ENCODE measurements at places on chromosomes 4 and X. TPM values are rescaled to one million over a fixed set of nuclear protein-coding genes. Genes with fewer than 3 reads are reported as not detected.

DNA sequence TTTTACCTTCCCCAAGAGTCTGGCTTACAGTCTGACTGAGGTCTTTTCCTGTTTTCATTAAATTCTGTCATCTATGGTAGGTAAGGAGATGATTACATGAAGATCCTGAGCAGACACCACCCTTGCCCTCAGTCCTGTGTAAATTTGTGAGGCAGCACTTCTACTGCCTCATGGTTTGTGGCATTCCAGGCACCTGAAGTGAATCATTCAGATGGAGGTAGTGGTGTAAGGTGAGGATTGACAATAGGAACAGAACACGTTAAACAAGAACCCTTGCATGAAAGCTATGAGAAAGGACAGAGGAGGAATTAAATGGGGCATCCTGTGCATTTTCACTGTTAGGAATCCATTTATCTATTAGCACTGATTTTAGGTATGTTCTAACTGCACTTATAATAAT, 618.6 kb downstream of the TLL1 start:
- H3K4me1 ChIP-seq = no peaks in the 10 kb centered on the region
- H3K27ac ChIP-seq = no peak overlapping the region
- no peaks in the 10 kb centered on the region for H3K36me3 ChIP-seq
- H3K27me3 ChIP-seq = no peaks in the 10 kb centered on the region

DNA sequence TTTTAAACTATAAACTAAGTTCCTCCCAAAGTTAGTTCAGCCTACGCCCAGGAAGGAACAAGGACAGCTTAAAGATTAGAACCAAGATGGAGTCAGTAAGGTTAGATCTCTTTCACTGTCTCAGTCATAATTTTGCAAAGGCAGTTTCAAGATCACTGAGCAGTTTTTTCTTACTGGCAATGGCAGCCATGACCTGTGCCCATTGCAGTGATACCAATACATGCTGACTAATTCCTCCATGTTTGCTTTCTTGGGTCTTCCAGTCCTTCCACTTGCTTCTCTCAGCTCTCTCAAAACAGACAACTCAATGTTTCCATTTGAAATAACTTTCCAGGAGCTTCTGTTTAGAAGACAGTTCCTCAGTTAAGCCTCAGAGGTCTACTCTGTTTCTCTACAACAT, 79.5 kb downstream of the PCDH18 start:
- DNase-seq = no peak
- no peak overlapping the region for H3K27ac ChIP-seq
- H3K4me1 ChIP-seq = no peaks in the 10 kb centered on the region
- no peaks in the 10 kb centered on the region for H3K36me3 ChIP-seq

- H3K4me1 ChIP-seq = no peaks in the 10 kb centered on the region
- H3K27ac ChIP-seq = no peak overlapping the region
- H3K4me3 ChIP-seq = no peak overlapping the region
Observed at GRCh38 chr4:8297141-8297601, 27.6 kb downstream of the HTRA3 start.

DNA sequence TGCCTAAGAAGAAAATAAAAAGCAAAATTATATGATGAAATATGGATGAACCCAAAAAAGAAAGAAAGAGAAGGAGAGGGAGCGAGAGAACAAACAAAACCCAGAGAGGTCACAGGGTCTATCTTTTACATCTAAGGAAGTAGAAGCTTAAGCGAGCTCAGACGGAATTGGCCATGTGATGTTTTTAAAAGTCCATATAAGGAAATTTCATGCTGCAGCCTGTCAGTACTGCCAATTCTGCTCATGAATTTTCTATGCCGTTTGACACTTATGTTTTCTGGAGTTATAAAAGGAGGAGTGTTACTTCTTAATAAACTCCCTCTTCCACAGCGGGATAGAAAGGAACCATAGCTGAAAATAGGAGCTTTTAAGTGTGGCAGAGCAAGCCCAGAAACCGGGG, 32.9 kb upstream of the DCX start:
- H3K27me3 ChIP-seq = peaks cover 31% of the 10 kb centered on the region
- H3K4me1 ChIP-seq = no peaks in the 10 kb centered on the region
- no peak overlapping the region for H3K27ac ChIP-seq
- no peak for DNase-seq

DNA sequence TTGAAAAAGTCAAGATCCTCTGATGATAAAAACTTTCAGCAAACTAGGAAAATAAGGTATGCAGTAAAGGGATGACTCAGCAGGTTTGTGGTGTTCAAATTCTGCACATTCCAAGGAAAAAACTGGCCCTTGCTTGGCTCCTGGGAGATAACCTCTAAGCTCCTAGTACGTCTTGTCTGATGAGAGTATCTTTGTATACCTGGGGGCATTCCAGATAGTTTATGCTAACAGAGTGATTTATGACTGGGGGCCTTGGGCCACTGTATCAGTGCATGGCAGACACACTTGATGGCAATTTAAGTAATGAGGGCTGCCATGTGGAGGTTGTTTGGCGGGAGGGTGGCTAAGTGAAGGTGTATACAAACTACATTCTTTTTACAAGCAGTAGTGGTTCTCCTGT, 56.9 kb downstream of the NSG1 start:
- DNase-seq = no peak
- no peak overlapping the region for H3K27ac ChIP-seq
- no peaks in the 10 kb centered on the region for H3K4me1 ChIP-seq
- no peaks in the 10 kb centered on the region for H3K27me3 ChIP-seq

DNA sequence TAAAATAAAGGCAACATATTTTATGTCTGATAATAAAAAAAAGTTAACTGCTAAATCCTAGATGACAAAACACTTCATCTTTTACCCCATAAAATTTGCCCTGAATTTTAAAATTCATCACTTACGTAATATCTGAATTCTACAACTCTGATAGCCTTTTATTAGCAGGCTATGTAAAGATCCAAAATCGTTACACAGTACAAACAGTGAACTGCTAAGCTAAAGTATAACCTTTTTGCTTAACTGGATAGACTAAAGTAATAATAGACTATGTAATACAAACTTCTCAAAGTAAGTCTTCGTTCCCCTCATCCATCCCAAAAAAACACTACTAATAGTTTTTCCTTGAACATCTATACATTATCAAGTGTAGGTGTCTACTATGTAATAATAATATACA, 49.1 kb downstream of the SH3RF1 start:
- H3K36me3 ChIP-seq = no peaks in the 10 kb centered on the region
- H3K27ac ChIP-seq = no peak overlapping the region
- DNase-seq = no peak
- H3K27me3 ChIP-seq = no peaks in the 10 kb centered on the region

GRCh38 chr4:113368056-113368455, 318.6 kb downstream of the ANK2 start:
- H3K27me3 ChIP-seq = no peaks in the 10 kb centered on the region
- H3K27ac ChIP-seq = no peak overlapping the region
- H3K4me1 ChIP-seq = no peaks in the 10 kb centered on the region
- no peak overlapping the region for H3K4me3 ChIP-seq
- no peak for DNase-seq

GRCh38 chrX:7711167-7711566, 131.8 kb upstream of the VCX start:
- no peaks in the 10 kb centered on the region for H3K27me3 ChIP-seq
- no peaks in the 10 kb centered on the region for H3K4me1 ChIP-seq
- H3K4me3 ChIP-seq = no peak overlapping the region
- H3K27ac ChIP-seq = no peak overlapping the region
- DNase-seq = no peak
- H3K36me3 ChIP-seq = no peaks in the 10 kb centered on the region

DNA sequence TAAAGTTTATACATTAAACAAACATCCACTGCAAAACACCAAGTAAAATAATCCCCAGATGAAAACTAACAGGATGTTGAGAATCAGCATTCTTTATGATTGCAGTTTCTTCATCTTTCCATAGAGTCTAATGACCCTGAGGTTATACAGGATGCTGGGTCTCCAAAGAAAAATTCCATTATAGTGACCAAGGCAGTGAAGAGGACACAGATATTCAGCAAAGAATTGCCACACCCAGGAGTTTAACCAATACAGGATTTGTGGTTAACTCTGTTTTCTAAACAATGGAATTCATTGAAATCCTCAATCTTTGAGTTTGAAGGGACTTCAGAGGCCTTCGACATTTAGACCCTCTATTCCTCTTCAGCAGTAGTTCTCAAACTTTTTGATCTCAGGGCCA, 76.2 kb upstream of the ESX1 start:
- no peaks in the 10 kb centered on the region for H3K36me3 ChIP-seq
- no peak overlapping the region for H3K27ac ChIP-seq
- H3K27me3 ChIP-seq = peaks cover 11% of the 10 kb centered on the region
- no peak for DNase-seq
- H3K4me3 ChIP-seq = no peak overlapping the region

DNA sequence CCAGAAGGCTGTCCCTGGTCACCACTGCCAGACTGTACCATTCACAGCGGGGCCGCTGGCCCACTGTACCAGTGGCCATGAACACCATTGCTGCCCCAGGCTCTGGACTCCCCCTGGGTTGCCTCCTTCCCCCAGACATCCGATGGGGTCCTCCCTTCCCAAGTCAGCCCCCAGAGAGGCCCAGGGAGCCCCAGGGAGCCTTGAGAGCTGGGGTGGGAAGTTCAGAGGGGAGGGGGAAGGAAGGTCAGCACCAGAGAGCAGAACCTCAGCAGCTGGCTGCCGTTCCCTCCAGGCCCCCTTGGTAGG, 441 bp upstream of the ARHGAP4 start:
- peak overlapping the region; percentile 96 for H3K27ac ChIP-seq
- no peak overlapping the region for H3K4me3 ChIP-seq
- DNase-seq = no peak
- H3K4me1 ChIP-seq = peaks cover 45% of the 10 kb centered on the region
- H3K27me3 ChIP-seq = no peaks in the 10 kb centered on the region

DNA sequence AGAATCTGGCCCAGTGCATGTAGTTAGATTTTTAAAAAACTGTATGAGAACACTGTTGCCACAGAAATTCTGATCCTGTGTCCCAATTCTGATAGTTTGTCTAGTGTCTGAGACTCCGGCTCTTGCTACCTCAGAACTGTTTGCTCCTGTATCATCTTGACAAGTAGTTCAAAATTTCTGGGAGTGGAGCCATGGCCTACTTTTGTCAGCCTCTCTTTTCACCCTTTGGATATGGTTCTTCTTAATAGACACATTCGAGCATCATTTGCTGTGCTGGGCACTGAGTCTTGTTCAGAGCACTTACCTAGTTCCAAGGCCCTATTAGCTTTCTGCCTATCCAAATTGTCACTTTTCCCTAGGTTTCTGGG, 46.9 kb downstream of the ATP10D start:
- peak; percentile 13 for DNase-seq
- no peak overlapping the region for H3K4me3 ChIP-seq
- H3K27me3 ChIP-seq = no peaks in the 10 kb centered on the region
- H3K36me3 ChIP-seq = peaks cover 6% of the 10 kb centered on the region

Gene NKX6-1
- total RNA-seq = not detected

Gene CFP
- 8.3 TPM for total RNA-seq

Gene F11
- total RNA-seq = 0.07 TPM

Gene SLITRK2
- 0.61 TPM for total RNA-seq

Gene RPL39
- 2,229 TPM for total RNA-seq

Gene PTCHD1
- 0.39 TPM for total RNA-seq

Gene LINC00632
- total RNA-seq = 94.0 TPM

Gene PDE5A
- 23.2 TPM for total RNA-seq

Gene CT45A5
- not detected for total RNA-seq

All from adrenal gland (tissue), 19 donors.